Stimulated activated CD4-positive, alpha-beta T cell treated with anti-CD3 and anti-CD28 coated beads, Interleukin-15, amount 100 ng/mL, for 1 hour (primary cell): ENCODE measurements at places on chromosomes 1 and 21.

DNA sequence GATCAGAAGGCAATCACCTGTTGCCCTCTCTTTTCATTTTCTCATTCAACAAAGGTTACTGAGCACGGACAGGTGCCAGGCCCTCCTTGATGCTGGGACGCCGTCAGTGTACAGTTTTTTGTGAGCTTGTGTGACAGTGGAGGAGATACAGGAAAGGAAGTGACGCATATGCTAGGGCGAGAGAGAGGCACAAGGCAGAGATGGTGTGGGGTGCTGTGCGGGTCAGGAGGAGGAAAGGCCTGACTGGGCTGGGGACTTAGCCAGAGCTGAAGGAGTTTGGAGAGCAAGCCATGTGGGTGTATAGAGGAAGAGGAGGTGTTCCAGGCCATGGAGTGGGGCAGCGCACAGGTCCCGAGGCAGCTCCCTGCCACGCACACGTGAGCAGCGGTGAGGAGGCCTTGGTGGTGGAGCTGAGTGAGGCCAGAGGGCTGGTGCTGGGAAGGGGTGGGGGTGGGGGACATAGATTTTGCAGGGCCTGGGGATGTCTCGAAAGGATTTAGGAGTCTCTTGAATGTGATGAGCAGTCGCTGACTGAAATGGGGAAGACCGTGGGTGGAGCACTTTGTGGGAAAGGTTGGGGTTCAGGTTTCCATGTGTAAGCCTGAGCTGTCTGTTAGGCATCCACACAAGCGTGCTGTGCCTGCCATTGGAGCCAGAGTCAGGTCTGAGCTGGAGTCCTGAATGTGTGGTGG is 46.0 kb downstream of the TRAPPC10 start:
- DNase-seq: no peak

GRCh38 chr1:204337583-204337982 is 22.1 kb downstream of the PLEKHA6 start:
- DNase-seq: no peak

DNA sequence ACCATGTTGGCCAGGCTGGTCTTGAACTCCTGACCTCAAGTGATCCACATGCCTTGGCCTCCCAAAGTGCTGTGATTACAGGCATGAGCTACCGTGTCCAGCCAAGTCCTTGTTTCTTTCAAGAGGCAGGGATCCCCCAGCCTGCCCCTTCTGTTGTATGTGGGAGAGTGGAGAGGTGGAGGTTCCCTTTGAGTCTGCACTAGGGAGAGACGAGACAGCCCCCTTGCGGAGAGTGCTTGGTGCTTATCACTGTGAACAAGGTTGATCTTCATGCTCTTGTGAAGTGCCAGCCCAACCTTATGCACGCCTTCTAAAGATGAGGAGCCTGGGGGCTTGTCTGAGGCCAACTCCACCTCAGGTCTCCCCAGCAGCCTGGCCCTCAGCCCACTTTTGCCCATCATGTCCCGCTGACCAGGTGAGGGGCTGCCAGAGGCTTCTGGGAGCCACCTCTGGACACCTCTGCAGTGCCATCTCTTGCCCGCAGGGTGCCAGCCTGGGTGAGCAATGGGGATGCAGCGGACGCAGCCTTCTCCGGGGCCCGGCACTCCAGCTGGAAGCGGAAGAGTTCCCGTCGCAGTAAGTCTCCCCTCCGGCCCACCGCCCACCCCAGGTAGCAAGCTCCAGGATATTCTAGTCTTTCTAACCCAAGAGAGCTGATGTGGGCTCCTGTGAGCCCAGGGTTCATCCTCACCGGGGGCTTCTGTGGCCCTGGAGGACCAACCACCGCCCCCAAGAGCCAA is 62.3 kb downstream of the ARHGEF10L start:
- DNase-seq: no peak

GRCh38 chr1:105556266-105556665 is 1500.2 kb upstream of the PRMT6 start:
- no peak for DNase-seq

DNA sequence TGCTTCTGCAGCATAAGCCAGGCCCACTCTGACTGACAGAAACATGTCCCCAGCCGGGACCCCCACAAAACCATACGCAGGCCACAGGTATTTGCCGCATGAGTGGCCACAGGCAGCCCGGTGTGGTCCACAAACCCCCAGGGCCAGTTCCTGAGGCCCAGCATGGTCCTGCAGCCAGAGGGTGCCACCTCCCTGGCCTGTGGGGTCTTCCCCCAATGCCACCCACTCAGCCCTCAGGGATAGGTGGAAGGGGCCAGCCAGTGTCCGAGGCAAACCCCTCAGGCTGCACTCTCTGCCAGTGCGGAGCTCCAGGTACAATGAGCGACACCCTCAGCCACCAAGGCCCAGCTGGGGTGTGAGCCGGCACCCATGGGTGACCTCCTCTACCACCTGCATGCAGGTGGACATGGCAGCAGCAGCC is 43.5 kb downstream of the UBE2G2 start:
- DNase-seq: no peak
